ENCODE measurements at places on chromosomes 1 and 21. TPM values are rescaled to one million over a fixed set of nuclear protein-coding genes. Genes with fewer than 3 reads are reported as not detected.

The FAM151A gene
- total RNA-seq, result not detected

The PADI1 gene
- not detected for total RNA-seq

The ANKRD65 gene
- 3.1 TPM for total RNA-seq

The TNFRSF25 gene
- total RNA-seq, result 7.8 TPM

The CRYAA gene
- not detected for total RNA-seq

The CAPN8 gene
- total RNA-seq, result not detected

The DIO1 gene
- not detected for total RNA-seq

The C1orf87 gene
- 1.0 TPM for total RNA-seq

The RIMKLA gene
- 0.13 TPM for total RNA-seq

The PITHD1 gene
- total RNA-seq, result 40.2 TPM

The EVA1B gene
- total RNA-seq, result 247 TPM

The HES3 gene
- not detected for total RNA-seq
